ENCODE measurements at places on chromosomes 5 and 9.

DNA sequence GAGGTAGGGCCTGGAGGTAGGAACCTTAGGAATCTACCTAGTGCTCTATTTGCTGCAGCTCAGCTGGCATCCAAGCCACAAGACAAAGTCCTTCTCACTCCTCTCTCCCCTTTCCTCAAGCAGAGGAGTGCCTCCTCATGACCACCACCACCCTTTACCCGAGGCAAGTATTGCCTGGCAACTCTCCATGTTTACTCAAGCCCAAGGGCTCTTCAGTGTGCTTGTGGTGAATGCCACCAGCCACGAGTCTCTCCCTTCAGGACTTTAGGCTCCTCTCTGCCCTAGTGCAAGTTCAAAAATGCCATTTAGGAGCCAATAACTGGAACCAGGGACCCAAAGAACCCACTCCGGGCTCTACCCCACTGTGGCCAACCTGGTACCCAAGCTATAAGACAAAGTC, 514.5 kb upstream of the RGMB start:
- no peak for DNase-seq

DNA sequence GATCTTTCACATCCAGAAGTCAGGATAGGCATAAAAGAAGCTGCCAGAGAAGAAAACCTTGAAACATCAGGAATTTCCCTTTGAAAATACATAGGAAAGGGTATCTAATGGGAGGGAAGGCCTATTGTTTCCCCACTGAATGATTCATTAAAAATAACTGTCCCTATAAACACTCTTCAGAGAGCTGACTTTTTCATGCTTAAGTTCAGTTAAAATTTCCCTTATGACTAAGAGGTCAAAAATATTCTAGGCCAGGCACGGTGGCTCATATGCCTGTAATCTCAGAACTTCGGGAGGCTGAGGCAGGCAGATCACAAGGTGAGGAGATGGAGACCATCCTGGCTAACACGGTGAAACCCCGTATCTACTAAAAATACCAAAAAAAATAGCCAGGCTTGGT, 499.5 kb downstream of the ENC1 start:
- no peak for DNase-seq

- DNase-seq, result peak; percentile 35
Observed at GRCh38 chr9:137029058-137029936, 1.3 kb upstream of the ABCA2 start.

GRCh38 chr9:133490201-133490681, 11.3 kb upstream of the SLC2A6 start:
- no peak for DNase-seq

GRCh38 chr5:169595172-169595820, 11.7 kb downstream of the SPDL1 start:
- no peak for DNase-seq

GRCh38 chr5:119743927-119744326, 114.6 kb downstream of the FAM170A start:
- DNase-seq, result no peak

- peak; percentile 14 for DNase-seq
Observed at GRCh38 chr9:111937781-111938426, 41.3 kb downstream of the UGCG start.

DNA sequence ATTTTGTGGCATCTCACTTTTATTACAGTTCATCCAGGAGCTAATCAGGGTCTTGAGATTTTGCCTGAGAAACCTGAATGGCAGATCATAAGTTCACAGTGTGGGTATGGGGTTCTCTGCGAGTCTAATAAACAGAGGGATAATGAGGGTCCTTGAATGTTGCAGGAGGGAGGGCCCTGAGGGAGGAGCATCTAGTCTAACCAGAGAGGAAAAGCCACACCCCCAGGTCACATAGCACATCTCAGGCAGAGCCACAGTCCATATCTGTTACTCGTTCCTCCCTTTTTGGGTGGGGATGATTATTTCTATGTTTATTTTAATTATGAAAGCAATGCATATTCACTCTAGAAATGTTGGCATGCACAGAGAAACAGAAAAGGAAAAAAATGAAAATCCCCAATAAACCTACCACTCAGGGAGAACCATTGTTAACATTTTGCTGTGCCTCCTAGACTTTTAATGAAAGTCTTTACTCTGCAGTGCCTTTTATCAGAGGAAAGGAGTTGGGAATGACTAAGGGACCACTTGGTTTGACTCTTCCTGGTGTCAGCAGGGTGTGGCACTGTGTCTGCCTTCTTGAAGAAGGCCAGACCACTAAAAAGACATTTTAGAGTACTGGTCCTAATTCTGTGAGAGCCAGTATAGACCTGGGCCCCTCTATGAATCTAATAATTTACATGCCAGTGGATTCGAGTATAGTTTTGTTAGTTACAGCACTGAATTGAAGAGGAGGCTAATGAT, 2.8 kb downstream of the GALNT12 start:
- DNase-seq, result no peak

DNA sequence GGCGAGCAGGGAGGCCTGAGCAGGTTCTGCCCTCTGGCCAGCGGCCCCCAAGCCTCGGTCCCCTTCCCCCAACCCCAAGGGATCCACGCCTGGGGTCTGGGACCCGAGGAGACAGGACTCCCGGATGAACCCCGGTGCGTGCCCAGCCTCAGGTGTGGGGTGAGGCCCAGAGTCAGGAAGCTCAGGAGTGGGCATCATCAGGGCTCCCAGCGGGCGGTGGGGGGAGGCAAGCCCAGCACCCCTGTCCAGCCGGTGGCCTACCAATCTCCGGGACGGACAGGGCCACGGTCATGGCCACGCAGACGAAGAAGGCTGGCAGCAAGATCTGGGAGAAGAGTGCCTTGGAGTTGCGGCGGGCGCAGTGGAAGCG, 14.5 kb downstream of the ABCA2 start:
- no peak for DNase-seq

- no peak for DNase-seq
Observed at GRCh38 chr5:90161414-90161813, 248.1 kb downstream of the CETN3 start.

- no peak for DNase-seq
Observed at GRCh38 chr9:136629879-136630661, 32.6 kb upstream of the EGFL7 start.

DNA sequence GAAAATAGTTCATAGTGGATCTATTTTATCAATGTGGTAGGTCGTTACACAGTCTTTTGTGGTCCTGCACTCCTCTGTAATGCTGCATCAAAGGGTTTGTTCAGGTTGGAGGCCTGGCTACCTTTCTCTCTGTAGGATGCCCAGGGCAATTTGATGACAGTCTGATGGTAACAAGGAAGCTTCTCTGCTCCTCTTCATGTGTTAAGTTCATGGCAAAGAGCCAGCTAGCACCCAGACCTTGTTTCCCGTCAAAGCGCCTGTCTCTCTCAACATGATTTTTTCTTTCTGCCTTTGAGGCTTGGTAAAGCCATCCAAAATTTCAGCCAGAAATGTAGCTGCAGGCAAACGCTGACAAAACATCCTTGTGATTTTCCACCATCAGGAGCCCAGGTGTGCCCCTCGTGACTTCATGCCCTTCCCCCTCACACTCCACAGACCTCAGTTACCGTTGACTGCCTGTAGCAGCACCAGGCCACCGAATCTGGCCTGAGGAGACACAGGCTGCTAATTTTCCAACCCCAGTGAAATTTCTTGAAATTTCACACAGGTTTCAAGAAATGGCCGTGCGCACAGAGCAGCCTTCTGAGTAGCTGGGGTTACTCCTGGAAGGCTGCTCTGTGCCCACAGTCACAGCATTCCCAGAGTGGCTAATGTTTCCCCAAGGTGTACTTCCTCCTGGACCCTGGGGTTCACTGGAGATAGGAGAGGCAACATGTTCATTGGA, 292.7 kb downstream of the CWC27 start:
- DNase-seq, result no peak

GRCh38 chr5:69035665-69036064, 58.1 kb upstream of the SLC30A5 start:
- DNase-seq, result no peak

DNA sequence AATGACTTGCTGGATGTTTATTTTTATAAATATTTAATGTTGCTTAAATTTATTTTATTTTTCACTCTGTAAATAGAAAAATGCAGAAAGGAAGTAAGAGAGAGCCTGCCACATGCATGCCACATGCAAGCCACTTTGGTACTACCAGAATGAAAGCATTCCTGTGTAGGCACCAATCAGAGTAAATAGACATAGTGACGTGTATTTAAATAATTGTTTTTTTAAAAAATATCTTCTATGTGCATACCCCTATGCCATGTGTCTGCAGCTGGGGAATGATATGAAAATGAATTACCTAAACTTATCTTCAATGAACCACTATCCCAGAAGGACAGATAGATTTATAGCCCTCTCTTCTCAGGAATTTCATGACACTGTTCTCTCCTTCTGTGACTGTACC, 651.5 kb upstream of the RIOK2 start:
- DNase-seq, result no peak

DNA sequence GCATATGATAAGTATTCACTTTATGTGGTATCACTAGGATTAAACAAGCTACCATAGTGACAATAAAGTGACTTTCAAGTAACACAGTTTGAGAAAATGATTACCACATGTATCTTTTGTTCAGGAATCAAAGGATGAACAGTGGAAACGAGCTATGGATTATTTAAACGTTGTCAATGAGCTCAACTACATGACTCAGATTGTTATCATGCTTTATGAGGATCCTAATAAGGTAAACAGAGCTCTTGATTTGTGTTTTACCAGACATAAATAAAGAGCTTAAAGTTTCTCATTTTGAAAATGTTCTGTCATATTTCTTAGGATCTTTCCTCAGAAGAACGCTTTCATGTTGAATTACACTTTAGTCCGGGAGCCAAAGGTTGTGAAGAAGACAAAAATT, 57.4 kb downstream of the PPIP5K2 start:
- no peak for DNase-seq

DNA sequence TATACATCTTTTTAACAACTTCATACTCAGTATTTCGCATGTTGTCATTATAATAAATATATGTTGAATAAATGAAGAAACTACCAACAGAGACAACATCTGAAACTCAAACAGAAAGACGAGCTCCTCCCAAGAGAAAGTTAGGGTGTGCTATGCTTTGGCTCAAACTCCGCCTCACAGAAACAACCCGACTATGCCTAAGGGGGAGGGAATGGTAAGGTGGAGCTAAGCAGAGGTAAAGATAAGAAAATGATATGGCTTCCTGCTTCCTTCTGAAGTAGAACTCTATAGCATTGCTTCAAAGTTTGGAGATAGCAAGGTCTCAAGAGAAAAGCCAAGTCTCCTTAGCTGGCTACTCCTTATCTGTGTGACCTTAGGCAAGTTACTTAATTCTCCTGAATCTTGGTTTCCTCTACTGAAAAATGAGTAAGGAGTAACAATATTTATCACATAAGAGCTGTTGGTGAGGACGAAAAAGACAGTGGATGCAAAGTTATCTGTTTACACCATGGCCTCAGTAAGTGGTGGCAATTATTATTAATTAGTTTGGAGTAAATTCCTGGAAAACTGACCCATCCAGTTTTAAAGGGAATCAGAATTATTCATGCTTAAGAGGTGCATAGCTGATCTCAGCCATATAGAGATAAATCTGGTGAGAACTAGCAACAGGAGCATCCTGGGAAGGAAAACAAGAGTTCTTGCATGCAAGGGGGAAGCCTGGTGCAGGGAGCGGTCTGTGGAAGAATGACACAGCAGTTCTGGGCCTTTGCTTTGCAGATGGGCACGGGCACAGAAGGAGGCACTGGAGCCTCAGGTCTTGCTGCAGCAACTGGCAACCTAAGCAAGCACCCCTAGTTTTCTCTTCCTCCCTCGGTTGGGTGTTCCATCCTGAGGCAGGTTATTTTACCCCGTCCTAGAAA, 73.3 kb downstream of the GLIS3 start:
- DNase-seq, result no peak

DNA sequence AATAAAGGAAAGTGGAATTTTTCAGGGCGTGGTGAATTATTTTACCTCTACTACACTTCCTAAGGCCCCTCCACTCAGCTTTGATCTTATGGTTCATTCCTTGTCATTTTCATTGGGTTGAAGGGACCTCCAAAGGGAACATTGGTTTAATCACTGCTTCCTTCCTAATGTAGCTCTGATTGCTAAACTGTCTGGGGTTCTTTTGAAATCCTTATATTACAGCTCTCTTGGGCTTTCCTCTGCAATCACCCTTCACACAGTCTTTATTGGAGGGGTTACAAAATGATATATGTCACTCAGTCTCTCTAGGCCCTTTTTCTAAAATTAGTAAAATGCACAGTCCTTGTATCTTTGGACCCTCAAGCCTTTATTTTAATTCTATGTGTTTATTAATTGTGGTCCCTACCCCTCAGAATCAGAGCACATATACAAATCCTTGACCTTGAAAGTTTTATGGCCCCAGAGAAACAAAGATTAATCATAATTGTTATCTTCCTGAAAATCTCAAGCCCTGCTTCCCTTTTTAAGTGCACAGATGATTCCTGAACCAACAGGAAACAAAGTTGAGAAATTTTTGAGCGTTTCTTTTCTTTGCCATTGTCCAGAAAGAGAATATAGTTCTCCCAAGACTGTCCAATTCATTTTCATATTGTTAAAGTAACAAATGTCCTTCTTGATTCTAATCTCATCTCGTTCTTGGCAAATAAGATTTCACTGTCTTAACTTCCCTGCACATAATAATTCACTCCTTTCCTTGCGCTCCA, 330.0 kb downstream of the ARRDC3 start:
- no peak for DNase-seq

DNA sequence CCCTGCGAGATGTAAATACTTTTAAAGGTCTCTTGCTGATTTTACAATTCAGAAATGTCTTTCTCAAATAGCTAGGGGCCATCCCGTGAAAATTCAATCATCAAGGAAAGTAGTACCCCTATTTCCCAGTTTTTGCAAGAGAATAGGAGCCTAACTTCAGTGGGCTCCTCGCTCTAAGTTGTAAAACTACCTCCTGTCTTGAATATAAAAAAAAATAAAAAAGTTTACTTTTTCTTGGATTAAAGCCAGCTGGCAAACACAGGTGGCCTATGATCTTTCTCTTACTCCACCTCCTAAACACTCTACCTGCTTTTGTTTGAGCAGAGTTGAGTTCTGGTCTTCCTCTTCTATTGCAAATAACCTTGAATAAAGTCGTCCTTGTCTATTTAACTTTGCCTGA, 79.4 kb downstream of the SLCO4C1 start:
- no peak for DNase-seq

- no peak for DNase-seq
Observed at GRCh38 chr5:113084402-113085083, 107.9 kb downstream of the DCP2 start.

- no peak for DNase-seq
Observed at GRCh38 chr5:115657881-115658233, 32.0 kb upstream of the TMED7 start.

- DNase-seq, result no peak
Observed at GRCh38 chr5:65910711-65911110, 15.7 kb upstream of the ERBIN start.

DNA sequence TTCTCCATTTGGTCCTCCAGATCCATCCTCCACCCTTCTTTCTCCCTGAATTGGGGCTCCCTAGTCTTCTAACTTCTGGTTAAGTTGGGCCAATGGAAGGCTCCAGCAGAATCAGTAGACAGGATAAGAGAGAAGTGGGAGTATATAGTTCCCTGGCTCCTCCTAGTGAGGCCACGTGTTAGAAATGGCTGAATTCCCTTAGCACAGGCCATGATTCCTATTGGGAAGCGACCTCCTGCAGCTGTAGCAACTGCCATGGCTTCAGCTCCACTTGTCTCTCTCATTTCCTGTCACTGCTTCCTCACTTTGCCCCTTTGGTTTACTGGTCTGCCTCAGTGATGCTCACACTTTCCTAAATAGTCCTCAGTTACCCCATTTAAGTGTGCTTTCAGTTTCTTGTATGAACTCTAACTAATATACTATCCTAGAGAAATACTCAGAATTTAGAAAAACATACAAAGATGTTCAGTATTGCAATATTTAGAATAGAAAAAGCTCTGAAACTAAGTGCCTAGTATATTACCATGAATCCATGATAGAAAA, 104.8 kb upstream of the SMARCA2 start:
- no peak for DNase-seq

GRCh38 chr9:128943832-128944620, 3.4 kb downstream of the DOLK start:
- no peak for DNase-seq

Data from stimulated activated CD4-positive, alpha-beta T cell treated with anti-CD3 and anti-CD28 coated beads, TNF-alpha, amount 100 ng/mL, for 24 hours (primary cell).